Motor neuron (in vitro differentiated cells): ENCODE measurements at places on chromosomes 16 and 17. TPM values are rescaled to one million over a fixed set of nuclear protein-coding genes. Genes with fewer than 3 reads are reported as not detected.

GRCh38 chr16:19123535-19124178 lies 9.9 kb downstream of the ITPRIPL2 start:
- ATAC-seq, result no peak

DNA sequence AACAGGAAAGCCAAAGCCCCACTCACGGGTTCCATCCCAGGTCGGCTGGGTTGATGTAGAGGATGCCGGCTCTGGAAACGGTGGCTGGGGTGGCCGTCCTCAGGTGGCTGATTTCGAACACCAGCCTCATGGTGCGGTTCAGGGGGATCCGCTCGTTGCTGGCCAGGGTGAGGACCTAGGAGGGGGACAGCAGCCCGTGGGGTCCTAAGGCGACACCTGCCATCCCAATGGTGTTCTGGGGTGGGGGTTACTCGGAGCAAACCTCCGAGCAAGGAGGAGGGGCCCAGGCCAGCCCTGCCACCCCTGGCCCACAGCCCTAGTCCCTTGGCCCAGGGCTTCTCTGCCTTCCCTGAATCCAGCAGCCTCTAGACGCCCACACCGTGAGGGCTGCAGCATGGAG lies 86.5 kb downstream of the DNAH17 start:
- ATAC-seq, result no peak

GRCh38 chr17:143785-144281 lies 6.5 kb downstream of the SCGB1C2 start:
- peak; percentile 79 for ATAC-seq

Gene LGALS9B
- not detected in 2 replicates for total RNA-seq

GRCh38 chr17:22718689-22719088 lies 1026.4 kb downstream of the KCNJ18 start:
- ATAC-seq, result no peak

GRCh38 chr17:39169101-39169500 lies 3.1 kb upstream of the ARL5C start:
- no peak for ATAC-seq

Gene NARF
- total RNA-seq, result 126 and 128 TPM in 2 replicates

- ATAC-seq, result no peak
Observed at GRCh38 chr17:41653892-41654677, 29.7 kb upstream of the KRT17 start.

Gene HNF1B
- 0.09 and 0.36 TPM in 2 replicates for total RNA-seq

Gene MT4
- total RNA-seq, result not detected in 2 replicates

GRCh38 chr17:28738680-28739384 lies 5.0 kb upstream of the TRAF4 start:
- no peak for ATAC-seq

DNA sequence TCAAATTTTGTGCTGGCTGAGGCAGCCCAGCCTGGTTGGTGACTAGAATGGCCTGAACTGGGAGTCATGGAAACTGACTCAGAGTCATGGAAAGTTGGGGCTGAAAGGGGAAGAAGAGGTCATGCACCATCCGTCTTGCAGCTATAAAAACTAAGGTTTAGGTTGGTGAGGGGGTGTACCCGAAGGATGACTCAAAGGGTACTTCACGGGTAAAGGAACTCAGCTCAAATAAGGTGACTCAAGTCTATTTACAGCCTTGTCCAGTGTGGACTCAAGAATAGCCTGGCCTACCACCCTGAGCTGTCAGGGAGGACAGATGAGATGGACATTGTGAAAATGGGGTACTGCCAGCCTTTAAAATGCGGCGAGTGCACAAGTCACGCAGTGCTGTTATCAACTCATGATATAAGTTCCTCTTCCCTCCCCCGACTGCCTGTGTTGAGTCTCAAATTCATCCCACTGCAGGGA lies 18.6 kb downstream of the CD300LB start:
- ATAC-seq, result no peak

Gene CRYBA1
- total RNA-seq, result 1.4 TPM in 1 of 2 replicates, not detected in the other

Gene PVALEF
- total RNA-seq, result 0.24 and 0.29 TPM in 2 replicates

- peak; percentile 82 for ATAC-seq
Observed at GRCh38 chr17:1029196-1029921, 32.4 kb downstream of the TIMM22 start.
